GM10248 (cell line): ENCODE measurements at places on chromosomes 11 and 22.

- no peak for DNase-seq
Measured at GRCh38 chr11:67376063-67376820, 2.8 kb upstream of the CLCF1 start.

DNA sequence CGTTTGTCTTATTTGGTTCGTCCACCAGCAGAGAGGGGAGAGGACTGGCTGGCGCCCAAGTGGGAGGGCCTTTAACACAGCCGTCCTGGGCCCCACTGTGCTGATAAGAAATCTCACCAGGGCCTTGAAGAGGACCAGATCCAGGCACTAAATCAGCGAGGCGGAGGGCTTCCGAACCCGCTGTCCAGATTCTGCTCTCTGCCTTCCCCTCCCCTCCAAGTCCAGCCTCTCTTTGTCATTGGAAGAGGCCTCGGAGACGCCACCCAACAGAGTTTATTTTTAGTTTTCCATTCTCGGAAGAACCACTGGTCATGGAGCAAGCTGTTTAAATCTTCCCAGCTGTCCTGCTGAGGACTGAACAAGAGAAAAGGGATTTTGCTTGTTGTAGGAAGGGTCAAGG is 9.3 kb upstream of the FXYD6 start:
- DNase-seq: no peak

DNA sequence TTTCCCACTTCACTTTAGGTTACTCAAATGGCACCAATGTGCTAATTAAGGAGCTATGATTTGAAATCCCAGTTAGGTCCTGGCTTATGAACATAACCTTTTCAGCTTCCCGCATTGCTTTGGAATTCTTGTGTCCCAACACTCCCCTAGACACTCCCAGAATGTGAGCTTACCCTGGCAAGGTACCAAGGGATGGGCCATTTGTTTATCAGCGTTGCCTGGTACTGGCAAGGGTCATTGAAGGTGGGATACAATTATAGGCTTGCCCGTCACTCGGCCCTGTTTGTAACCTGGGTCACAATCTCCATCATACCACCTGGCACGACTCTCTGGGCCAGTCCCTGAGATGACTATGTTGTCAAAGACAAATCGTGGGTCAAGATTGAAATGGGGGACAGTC is 5.4 kb downstream of the CSRP3 start:
- no peak for DNase-seq

- DNase-seq: no peak
Measured at GRCh38 chr11:128405714-128406662, 181.4 kb downstream of the ETS1 start.

GRCh38 chr22:21628386-21629254 is 1.2 kb downstream of the YDJC start:
- DNase-seq: no peak

- no peak for DNase-seq
Measured at GRCh38 chr11:61739966-61740365, 12.5 kb upstream of the MYRF start.

- no peak for DNase-seq
Measured at GRCh38 chr22:43249789-43250471, 63.0 kb upstream of the TTLL12 start.

DNA sequence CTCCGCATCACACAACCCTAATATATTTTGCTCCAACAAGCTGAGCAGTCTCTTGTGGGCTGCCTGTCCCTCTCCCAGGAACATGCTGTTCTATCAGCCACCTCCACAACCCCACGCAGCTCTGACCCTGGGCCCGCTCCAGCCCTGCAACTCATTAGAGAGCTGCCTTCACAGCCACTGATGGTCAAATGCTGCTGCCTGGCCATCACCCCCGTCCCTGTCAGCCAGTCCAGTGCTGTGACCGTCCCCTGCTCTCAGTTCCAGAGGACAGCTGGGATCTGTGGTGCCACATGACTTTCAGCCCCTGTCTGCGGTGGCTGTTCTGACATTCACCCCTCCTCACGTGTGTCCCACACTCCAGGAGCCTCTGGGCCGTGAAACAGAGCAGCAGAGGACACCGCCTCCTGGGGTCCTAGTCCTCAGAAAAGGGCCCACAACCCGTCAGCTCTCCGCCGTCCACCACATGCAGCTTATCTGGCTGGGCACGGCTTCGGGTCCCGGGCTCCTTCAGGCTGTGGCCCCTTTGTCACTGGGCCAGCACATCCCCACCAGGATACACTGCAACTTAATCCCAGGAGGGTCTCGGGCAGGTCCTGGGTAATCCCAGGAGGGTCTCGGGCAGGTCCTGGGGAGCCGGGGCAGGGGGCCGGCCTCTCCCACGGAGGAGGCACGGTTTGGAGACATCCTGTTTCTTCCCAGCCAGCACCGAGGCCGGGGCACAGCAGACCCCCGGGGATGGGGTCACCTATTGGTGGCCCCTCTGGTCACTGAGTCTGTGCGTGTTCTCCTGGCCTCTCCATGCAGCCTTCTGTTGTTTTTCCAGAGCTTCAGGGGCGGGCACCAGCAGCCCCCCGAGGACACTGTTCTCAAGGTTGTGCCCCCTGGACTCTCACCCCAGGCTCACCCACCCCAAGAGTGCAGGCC is 15.1 kb downstream of the CRELD2 start:
- DNase-seq: no peak

GRCh38 chr11:776561-777287 is 563 bp downstream of the GATD1 start:
- peak; percentile 39 for DNase-seq

DNA sequence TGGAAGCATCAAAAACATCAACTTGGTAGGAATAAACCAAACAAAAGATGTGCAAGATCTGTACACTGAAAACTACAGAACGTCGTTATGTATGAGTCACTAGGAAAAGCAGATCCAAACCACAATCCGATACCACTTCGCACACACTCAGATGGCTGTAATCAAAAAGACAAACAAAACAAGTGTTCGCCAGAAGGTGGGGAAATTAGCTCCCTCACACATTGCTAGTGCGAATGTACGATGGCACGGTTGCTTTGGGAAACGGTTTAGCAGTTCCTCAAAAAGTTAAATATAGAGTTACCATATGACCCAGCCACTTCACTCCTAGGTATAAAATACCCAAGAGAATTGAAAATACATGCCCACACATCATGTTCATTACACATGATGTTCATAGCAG is 14.8 kb upstream of the CARD10 start:
- no peak for DNase-seq

GRCh38 chr11:126491092-126491491 is 135.6 kb downstream of the ST3GAL4 start:
- no peak for DNase-seq

GRCh38 chr11:73404048-73404447 is 27.8 kb downstream of the RELT start:
- DNase-seq: peak; percentile 18

- no peak for DNase-seq
Measured at GRCh38 chr11:9069256-9069655, 22.1 kb downstream of the SCUBE2 start.

GRCh38 chr22:19122752-19123492 is 710 bp upstream of the DGCR2 start:
- no peak for DNase-seq

- DNase-seq: no peak
Measured at GRCh38 chr22:33807470-33807869, 112.8 kb downstream of the LARGE1 start.

GRCh38 chr11:116641561-116642045 is 131.2 kb downstream of the BUD13 start:
- DNase-seq: peak; percentile 71

- DNase-seq: no peak
Measured at GRCh38 chr22:46967445-46968358, 205.3 kb downstream of the TBC1D22A start.

GRCh38 chr22:41526830-41527799 is 17.2 kb downstream of the POLR3H start:
- peak; percentile 80 for DNase-seq

GRCh38 chr11:82929121-82929520 is 27.6 kb downstream of the DDIAS start:
- DNase-seq: no peak

GRCh38 chr11:91585035-91585801 is 639.4 kb upstream of the FAT3 start:
- no peak for DNase-seq

- no peak for DNase-seq
Measured at GRCh38 chr11:6387811-6388599, 2.3 kb upstream of the SMPD1 start.

DNA sequence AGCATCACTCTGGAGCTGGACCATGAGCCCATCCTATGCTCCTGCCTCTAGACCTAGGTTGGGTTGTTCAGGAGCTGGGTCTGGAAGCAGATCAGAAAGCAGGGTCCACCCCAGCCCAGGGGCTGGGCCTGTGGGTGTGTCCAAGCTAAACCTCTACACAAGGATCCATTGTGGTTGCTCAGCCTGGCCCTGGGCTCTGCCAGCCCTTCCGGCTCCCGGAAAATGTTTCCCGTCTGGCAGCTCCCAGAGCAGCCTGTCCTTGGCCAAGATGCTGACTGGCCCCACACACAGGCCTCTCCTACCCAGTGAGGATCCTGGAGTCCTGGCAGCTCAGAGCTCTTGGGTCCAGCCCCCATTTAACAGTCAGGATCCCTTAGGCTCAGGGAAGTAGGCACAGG is 35.3 kb upstream of the FCHSD2 start:
- no peak for DNase-seq

DNA sequence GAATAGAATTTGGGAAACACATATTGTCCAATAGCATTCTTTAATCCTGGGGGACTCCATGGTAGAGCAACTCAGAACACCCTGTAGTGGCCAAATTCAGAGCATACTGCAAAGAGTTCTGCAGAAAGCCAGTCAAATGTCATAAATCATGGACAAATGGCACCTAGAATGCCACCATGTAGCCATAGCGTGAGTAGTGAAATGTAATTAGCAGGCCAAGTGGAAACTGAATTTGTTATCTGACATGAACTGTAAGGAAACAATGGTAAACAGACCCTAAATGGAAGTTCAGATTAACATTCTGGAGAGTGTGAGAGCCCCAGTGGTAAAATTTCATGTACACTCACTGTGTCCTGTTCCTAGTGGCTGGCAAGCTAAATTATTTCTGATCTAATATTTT is 7.0 kb upstream of the PRSS23 start:
- DNase-seq: no peak
